ENCODE measurements at places on chromosomes 11 and 22.

- peak; percentile 37 for DNase-seq
Measured at GRCh38 chr11:112289588-112290492, 29.2 kb upstream of the PLET1 start.

- DNase-seq, result no peak
Measured at GRCh38 chr11:33045551-33046255, 6.3 kb downstream of the TCP11L1 start.

DNA sequence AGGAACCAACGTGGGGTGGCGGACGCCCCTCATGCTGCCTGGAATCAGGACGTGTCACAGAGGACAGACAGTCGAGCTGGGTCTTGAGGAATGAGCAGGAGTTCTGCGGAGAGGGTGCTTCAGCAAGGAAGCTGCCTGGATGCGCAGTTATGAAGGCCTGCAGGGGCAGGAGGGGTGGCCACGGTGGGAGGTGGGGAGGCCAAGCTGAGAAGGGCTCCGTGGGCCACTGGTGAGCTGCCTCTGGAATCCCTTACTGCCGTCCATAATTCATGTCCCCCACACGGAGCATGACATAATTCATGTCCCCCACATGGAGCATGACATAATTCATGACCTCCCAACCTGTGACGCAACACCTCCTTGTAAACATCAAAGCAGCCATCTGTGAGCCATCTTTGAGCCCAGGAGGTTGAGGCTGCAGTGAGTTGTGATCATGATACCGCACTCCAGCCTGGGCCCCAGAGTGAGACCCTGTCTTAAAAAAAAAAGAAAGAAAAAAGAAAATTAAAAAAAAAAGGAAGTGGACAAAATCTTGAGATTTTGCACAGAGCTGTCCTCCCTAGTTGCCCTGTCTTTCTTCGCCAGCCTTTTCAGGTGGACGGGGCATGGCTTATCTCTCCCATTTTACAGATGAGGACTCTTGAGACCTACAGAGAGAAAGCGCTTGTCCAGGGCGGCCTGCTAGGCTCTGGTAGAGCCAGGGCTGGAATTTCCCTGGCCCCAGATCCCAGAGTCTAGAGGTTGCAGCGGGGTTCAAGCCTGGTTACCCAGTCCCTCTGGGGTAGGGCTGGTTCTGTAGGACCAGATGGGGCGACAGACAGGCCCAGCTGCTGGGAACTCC, 24.3 kb upstream of the PICK1 start:
- DNase-seq, result peak; percentile 31

GRCh38 chr11:120216426-120217102, 5.7 kb downstream of the OAF start:
- DNase-seq, result no peak
